ENCODE measurements at places on chromosomes 12 and 14.

- no peak for DNase-seq
Measured at GRCh38 chr14:75230140-75230792, 48.4 kb upstream of the FOS start.

- DNase-seq: no peak
Measured at GRCh38 chr12:115349711-115350110, 665.7 kb upstream of the TBX3 start.

DNA sequence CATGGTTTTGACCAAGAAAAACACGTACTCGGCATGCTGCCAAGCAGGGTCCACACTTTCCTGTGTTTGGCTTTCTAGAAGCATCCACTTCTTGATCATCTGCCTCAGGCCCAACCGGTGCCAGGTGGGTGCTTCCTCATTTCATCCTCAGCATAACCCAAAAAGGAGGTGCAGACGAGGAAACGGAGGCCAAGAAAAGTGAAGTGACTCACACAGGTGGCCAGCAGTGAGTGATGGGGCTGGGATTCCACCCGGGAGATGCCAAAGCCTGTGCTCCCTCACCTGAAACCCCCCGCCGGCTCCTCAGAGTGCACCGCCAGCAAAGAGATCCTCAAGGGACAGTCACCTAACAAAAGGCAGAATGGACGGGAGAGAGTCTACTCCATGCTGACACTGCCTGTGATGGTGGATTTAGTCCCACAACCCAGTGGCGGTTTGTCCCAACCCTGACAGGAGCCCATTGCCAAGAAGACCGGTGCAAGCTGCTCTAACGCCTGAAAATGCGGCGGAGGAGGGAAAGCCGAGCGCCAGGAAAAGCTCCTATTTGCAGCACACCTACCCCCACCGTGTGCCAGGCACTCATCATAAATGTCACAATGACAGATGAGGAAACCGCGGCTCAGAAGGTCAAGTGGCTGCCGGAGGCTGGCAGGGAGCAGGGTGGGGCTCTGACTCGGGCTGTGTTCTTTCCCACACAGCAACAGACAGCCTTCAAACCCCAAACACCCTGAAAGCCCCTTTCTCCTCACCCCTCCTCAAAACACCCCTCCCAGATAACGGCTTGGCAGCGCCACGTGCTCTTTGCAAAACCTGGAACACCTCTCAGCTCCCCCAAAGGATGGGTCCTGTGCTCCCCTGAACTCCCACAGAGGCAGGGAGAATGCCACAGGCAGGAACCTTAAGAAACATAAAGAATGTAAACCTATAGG is 18.8 kb downstream of the BCL11B start:
- DNase-seq: no peak

DNA sequence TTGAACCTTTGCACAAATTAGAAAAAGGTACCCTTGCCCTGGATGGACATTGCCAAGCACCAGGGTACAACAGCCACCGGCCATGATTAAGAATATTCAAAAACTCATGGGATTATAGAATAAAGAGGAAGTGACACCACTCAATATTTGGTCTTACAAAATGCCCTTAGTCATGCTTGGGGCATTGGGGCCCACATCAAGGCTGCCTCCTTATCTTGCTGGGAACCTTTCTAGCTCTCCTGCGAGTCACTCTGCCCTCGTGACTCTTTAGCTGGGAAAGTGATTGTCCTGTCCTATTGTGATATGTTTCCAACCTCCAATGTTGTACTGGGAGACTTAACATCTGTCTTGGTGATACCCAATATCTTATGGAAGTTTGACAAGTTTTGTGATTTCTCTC is 57.8 kb downstream of the GTF2A1 start:
- DNase-seq: no peak

DNA sequence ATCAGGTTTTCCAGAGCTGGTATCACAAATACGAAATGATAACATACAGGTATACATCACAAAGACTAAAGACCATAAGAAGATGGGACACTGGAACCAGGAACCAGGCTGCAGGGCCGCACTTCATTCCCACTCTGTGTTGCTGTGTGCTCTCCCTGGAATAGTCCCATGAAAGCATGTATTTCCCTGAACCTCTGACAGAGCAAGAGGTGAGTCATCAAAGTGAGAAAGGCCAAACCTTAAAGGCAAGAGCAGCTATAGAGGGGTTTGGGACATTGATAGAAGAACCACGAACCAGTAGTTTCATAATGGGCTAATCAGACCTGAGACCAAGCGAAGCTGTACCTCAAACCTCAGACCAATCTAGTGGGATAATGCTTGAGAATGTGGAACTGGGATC is 283.0 kb upstream of the PRKD1 start:
- DNase-seq: no peak

Measured in NCI-H526 treated with DMSO at 0.1 percent for 48 hours (cell line).